CD4-positive, alpha-beta T cell treated with Interleukin-2 at 100 ng/mL for 4 hours (primary cell): ENCODE measurements at places on chromosomes 4 and X.
A peak's percentile ranks its signal among the peaks of the same experiment; 100 is the strongest.

DNA sequence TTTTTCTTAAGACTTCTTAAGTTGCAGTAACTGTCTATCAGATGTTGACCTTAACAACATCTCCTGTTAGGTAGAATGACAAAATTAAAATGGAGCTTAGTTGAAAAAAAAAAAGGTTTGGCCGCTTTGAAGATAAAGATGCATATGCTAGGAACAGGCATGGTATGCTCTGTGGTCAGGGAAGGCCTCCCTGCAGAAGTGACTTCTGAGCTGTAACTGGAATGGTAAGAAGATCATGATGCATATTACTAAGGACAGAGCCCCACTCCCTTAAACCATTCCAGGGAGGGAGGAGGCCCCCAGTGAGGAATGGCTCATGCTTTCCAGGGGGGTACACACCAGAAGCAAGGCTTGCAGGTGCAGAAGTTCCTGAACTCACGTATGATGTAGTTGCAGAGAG lies 43.7 kb downstream of the PDLIM5 start:
- no peak for DNase-seq

DNA sequence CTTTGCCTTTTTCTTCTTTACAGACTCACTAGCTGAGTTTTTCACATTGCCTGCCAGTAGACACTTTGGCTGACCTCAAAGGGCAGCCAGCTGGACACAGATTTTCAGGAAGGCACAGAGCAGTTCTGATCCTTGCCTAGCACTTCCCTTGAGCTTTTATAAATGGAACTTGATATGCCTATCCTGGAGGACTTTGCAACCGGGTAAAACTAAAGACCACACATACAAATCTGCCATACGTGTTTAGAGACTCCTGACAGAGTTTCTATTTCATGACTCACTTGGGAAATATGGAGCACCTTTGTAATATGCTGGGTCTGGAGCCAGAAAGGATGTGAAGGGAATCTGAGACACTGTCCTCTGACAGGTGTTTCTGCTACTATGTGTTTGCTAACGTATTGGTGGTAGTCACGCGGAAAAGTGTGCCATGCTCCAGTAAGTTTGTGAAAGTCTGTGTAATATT lies 56.7 kb upstream of the RASSF6 start:
- DNase-seq, result no peak

DNA sequence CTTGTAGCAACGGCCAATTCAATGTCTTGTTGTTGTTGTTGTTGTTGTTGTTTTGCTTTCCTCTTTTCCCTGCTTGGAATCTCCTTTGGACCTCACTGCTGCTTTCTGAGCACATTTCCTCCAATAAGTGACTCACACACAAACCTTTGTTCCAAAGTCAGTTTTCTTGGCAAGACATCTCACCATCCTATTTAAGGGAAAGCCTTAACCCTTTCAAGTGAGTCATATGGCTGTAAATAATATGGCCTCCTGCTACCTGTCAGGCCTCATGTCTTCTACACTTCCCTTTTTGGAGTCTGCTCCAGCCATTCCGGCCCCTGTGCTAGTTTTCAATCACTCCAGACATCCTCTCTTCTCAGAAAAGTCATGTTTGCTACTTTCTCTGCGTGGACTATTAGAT lies 79.5 kb upstream of the MAGEB10 start:
- DNase-seq, result no peak

DNA sequence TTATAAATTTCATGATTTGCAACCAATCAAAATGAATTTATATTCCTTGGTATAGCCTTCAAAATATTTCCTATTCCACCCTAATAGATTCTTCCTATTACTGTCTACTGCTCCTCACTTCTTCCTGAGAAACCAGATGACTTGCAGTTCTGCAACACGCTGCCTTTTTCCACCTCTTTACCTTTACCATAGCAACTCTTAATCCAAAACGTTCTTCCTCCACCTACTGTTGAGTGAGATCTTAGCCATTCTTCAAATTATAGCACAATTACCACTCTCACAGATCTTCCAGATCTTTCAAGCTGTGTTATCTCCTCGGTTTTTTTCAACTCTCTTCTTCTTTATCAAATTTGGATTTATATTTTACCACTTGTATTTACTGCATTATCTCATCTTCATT lies 289.8 kb downstream of the ADGRL3 start:
- DNase-seq, result no peak

DNA sequence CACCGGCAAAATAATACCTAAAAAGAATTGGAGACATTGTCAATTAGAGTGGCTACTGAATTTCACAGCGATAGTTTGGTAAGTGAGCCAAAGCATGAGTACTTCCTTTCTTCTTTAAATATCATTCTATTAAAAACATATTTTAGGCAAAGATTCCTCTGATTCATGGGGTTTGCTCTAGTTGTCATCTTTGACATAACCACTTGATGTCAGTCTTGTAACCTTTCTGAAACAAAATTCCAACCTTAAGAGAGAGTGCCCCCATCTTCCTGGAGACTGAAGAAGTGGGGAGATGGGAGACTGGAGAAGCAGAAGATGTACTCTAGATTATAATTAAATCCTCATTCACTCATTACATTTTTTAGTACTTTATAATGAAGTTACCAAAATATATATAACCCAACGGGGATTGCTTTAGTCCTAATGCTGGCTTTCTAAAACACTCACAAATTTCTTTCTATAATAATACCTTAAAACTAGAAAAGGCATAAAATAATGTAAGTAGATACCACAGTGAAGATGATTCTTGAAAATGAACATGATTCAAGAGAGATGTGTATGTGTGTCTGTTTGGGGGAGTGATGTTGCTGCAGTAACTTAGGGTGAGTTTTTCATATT lies 96.4 kb downstream of the EMCN start:
- DNase-seq, result no peak

DNA sequence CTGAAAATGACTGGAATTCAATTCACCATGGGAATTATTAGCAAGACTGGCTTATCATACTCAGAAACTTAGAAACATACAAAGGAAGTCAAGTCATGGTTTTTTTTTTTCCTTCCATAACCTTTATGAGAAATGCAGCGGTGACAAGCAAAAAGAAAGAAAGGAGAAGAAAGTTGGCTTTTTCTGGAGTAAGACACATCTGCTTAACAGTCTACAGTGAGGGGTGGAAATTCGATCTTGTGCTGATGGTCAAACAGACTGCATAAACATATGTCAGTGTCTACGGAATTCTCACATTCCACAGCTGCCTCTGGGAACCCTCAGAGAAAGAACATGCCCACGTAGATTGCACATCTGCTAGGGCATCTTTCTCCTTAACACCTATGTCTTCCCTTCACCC lies 54.6 kb downstream of the PROM1 start:
- no peak for DNase-seq

- DNase-seq, result no peak
Observed at GRCh38 chr4:129822701-129823100, 726.7 kb downstream of the C4orf33 start.

GRCh38 chrX:15404401-15405096 lies 20.3 kb upstream of the VEGFD start:
- no peak for DNase-seq

GRCh38 chrX:150513544-150513943 lies 54.9 kb upstream of the MTM1 start:
- DNase-seq, result no peak

GRCh38 chrX:132482632-132483031 lies 6.2 kb downstream of the MBNL3 start:
- no peak for DNase-seq

GRCh38 chrX:12956704-12957534 lies 18.0 kb upstream of the TMSB4X start:
- DNase-seq, result peak; percentile 82

- no peak for DNase-seq
Observed at GRCh38 chr4:53552711-53553110, 38.6 kb downstream of the LNX1 start.
